Erythroblast (primary cell): ENCODE measurements at places on chromosomes 4 and X.
A peak's percentile ranks its signal among the peaks of the same experiment; 100 is the strongest.

- no peak for DNase-seq
Measured at GRCh38 chrX:134502686-134503085, 42.7 kb downstream of the HPRT1 start.

GRCh38 chr4:185902654-185903053 is 90.7 kb upstream of the SORBS2 start:
- DNase-seq = no peak

GRCh38 chrX:64976673-64977040 is 407 bp upstream of the ZC4H2 start:
- DNase-seq = no peak

- no peak for DNase-seq
Measured at GRCh38 chr4:123867910-123868587, 471.5 kb downstream of the SPRY1 start.

DNA sequence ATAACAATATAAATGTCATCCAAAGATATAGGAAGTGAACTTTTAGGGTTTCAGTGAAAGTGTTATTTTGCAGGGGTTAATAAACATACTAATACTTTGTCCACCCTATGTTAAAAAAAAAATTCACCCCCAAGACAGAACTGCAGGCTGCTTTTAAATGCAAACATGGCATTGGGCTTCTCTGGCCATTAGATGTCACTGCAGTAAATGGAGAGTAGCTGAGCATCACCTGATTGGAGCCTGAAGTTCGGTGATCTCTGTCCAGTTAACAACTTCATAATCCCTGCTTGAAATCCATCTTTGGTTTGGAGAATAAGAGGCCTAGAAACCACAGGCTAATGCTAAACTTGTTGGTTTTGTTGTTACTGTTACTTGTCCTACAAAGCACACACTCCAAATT is 18.7 kb downstream of the SLC25A43 start:
- DNase-seq = peak; percentile 11

GRCh38 chr4:43243433-43244116 is 351.1 kb downstream of the GRXCR1 start:
- no peak for DNase-seq

- no peak for DNase-seq
Measured at GRCh38 chr4:4884611-4885010, 25.1 kb downstream of the MSX1 start.

GRCh38 chr4:16665942-16666551 is 232.4 kb downstream of the LDB2 start:
- no peak for DNase-seq

DNA sequence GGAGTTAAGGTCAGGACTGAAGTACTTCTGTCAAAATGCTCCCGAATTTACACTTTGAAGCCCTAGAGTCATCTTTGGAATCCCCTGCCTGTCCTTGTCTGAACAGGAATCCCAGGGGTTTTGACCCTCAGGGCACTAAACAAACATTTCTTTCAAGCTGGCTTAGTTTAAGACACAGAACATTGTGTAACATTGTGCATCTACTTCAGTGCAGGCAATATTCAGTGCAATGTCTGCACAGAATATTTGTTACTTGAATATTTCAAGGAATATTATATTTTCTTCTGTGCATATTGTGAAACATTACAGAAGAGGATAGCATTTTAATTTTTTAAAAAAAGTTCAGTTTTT is 763.4 kb downstream of the PCDH18 start:
- no peak for DNase-seq

- peak; percentile 79 for DNase-seq
Measured at GRCh38 chr4:82739287-82740190, 59.1 kb downstream of the SCD5 start.

DNA sequence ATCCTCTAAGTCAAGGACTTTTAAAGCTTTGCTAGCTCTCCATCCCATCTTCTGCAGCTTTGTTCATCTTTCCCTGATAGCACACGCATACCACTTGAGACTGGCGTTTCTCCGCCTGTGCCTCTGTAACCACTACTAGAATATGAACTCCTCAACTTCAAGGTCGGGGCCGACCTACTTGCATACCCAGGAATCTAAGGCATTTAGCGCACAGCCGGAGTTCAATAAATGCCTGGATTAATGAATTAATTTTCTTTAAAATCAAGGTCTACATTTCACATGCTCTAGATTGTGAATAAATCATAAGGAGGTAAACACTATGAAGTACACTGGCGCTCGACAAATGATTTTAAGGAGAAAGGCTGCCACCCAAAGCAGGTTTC is 89.3 kb downstream of the HNRNPD start:
- DNase-seq = no peak

GRCh38 chr4:157265281-157265680 is 44.8 kb downstream of the GRIA2 start:
- no peak for DNase-seq

DNA sequence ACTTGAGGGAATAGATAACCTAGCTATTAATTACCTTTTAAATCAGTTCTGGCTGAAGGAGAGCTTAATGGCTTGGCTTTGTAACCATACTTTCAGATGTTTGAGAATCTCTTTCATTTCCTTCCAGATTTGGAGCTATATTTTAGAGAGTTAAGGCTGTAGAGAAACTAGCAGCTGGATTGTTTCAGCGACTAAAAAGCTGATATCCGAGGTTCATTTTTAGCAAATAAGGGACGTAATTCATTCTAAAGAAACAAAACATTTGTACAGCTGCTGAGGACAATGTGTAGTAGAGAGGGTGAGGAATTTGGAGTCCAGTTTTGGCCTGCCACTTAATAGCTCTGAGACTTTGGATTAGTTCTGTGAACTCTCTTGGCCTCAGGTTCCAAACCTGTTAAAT is 12.2 kb downstream of the OSTC start:
- DNase-seq = no peak

- DNase-seq = peak; percentile 71
Measured at GRCh38 chr4:86497980-86498862, 95.9 kb upstream of the PTPN13 start.

- DNase-seq = no peak
Measured at GRCh38 chr4:143313996-143314395, 22.7 kb upstream of the GAB1 start.

- no peak for DNase-seq
Measured at GRCh38 chr4:128700659-128701350, 108.7 kb upstream of the JADE1 start.

DNA sequence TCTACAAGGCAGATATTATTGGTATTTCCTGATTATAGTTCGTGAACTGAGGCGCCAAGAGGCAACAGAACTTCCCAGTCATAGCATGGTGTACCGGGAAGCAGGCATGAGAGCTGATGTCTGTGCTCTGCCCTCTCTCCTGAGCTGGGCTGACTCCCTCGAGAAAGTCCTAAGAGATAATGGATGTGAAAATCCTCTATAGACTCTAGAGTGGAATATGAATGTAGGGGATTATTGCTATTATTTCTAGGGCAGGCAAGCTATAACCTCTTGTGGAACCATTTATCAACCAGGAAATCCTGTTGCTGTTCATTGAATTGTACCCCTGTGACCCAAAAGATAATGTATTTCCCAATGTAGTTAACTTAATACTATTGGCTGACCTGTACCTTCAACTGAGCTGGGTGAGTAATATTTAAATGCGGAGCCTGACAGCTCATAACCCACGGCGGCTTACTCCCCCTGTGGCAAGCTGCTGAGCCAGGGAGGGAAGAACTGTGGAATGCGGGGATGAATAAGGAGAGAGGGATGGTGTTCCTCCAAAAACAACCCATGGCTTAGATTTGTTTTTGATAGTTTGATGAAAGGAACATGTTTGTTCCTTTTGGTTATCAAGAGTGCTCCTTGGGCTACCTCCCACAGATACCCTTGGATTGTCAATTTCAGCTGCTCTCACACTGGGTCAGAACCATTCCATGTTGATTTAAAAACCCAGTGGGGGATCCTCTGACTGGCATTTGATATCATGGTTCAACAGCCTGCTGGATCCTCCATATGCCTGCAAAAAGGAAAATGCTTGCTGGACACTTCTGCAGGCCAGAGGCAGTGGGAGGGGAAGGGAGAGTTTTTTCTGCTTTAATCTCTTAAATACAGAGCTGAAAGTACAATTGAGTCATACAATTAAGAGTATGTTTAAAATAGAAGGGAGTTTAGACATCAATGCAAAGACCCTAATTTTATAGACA is 339.0 kb upstream of the BOD1L1 start:
- DNase-seq = no peak

GRCh38 chrX:43949669-43950068 is 23.5 kb downstream of the NDP start:
- peak; percentile 2 for DNase-seq

- DNase-seq = no peak
Measured at GRCh38 chr4:118760092-118760491, 74.9 kb downstream of the METTL14 start.

- DNase-seq = no peak
Measured at GRCh38 chr4:14329228-14329627, 673.1 kb upstream of the CPEB2 start.

GRCh38 chrX:53116101-53116500 is 22.2 kb downstream of the KANTR start:
- no peak for DNase-seq

GRCh38 chr4:1540601-1541375 is 134.5 kb upstream of the NKX1-1 start:
- DNase-seq = no peak

GRCh38 chrX:46645614-46646013 is 72.0 kb downstream of the CHST7 start:
- DNase-seq = no peak

GRCh38 chr4:48339642-48340041 is 1.7 kb upstream of the SLAIN2 start:
- DNase-seq = no peak

GRCh38 chrX:131609480-131609879 is 65.6 kb downstream of the OR13H1 start:
- DNase-seq = peak; percentile 0

- no peak for DNase-seq
Measured at GRCh38 chr4:763191-763810, 57.7 kb downstream of the PCGF3 start.

DNA sequence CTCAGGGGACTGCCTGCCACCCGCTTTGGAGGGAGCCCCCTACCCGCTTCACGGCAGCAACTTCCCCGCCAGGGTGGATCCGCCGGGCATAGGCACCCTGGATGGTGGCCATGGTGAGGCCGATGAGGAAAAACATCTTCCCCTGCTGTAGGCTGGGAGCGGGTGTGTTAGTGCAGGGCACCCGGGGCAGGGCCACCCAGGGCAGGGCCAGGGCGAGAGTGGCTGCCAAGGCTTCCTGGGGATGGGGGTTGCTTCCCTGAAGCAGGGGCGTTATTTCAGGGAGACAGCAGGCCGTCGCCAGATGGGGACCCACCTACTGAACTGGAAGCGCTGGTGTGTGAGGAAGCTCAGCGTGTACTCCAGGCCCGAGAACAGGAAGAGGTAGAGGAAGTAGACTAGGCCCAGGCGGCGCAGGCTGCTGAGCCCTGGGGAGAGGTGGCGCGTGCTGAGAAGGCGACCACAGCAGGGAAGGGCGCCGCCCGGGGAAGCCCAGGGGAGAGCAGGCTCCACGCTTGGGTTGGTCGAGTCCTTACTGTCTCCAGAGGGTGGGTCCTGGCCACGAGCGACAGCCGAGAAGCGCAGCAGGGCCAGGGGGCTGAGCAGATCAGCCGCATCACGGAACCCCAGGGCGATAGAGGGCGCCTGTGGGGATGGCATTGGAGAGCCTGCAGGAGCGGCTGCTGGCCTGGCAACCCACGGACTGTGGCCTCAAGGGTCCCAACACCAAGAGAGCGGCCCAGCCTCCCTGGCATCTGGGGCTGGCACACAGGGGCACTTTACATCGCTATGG is 31.5 kb downstream of the NOP14 start:
- peak; percentile 25 for DNase-seq

DNA sequence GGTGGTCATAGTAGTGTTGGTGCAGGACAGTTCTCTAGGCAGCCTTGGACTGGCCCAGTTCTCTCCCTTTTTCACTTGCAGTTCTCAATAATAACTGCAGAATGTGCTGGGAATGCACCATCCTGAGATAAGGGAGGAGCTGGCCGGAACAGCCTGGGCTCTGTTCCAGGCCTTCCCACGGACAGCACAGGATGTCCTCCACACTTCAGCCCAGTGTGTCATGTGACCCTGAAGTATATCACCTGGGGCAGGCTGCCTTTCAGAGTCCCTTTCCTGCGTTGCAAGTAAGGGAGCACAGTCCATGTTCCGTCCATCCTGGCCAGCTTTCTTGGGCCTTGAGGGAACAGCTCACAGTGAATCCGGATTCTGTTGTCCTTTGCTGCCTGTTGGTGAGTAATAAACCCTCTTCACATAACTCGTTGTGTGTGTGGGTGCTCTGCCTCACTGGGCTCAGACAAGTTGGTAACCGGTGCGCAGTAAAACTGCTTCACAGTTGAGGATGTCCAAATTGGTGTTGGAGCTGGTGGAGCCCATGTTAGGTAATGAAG is 32.3 kb upstream of the BBS12 start:
- no peak for DNase-seq

- DNase-seq = no peak
Measured at GRCh38 chr4:180539284-180539683, 1703.9 kb upstream of the TENM3 start.

DNA sequence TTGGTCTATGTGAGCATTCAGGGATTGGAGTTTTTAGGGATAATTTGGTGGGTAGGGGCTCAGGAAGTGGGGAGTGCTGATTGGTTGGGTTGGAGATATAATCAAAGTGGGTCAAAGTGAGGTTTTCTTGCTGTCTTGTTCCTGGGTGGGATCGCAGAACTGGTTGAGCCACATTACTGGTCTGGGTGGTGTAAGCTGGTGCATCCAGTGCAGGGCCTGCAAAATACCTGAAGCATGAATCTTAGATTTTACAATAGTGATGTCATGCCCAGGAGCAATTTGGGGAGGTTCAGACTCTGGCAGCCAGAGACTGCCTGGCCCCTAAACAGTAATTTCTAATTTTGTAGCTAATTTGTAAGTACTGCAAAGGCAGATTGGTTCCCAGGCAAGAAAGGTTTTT is 665.6 kb upstream of the PRKX start:
- no peak for DNase-seq

- DNase-seq = no peak
Measured at GRCh38 chr4:139834981-139835391, 169.4 kb downstream of the MGST2 start.

DNA sequence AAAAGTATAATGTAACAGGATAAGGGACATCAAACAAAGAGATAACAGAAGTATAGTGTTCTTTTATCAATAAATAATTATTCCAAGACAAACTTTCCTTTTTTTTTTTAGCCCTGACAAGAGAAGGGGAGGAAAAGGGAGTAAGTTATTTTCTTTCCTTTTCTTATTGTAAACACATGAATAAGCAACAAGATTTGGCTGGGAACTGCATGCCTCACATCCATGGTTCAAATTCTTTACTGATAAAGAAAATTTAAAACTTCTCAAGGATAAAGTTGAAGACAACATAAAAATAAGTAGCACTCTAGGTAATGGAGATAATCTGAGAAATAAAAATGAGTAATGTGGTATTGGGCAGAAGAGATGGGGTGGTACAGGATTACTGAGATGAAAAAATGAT is 71.6 kb downstream of the NEK1 start:
- DNase-seq = no peak

DNA sequence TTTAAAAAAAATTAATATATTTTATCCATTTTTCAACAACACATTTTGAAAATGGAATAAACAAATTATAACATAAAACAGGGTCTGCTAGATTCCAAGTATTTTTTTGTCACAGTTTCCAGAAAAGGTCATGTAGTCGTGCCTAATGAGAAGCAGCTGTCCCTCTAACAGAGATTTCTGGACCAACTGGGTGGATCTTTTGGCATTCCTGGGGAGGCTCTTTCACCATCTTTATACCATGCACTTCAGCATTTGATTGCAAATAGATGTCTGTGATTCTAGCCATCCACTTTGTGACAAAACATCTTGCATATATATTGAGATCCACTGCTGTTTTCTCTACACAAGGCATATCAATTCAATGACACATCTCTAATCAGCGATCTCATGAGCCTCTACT is 210.7 kb upstream of the LDB2 start:
- DNase-seq = no peak

GRCh38 chrX:32176510-32176909 is 1034.8 kb downstream of the DMD start:
- DNase-seq = no peak
